Breast epithelium (tissue), 4 donors: ENCODE measurements at places on chromosomes 7 and 10. TPM values are rescaled to one million over a fixed set of nuclear protein-coding genes. Genes with fewer than 3 reads are reported as not detected.
A peak's percentile ranks its signal among the peaks of the same experiment; 100 is the strongest.

ZNF736 gene
- total RNA-seq: 32.5 TPM

TDRD1 gene
- under 0.01 TPM for total RNA-seq

DNA sequence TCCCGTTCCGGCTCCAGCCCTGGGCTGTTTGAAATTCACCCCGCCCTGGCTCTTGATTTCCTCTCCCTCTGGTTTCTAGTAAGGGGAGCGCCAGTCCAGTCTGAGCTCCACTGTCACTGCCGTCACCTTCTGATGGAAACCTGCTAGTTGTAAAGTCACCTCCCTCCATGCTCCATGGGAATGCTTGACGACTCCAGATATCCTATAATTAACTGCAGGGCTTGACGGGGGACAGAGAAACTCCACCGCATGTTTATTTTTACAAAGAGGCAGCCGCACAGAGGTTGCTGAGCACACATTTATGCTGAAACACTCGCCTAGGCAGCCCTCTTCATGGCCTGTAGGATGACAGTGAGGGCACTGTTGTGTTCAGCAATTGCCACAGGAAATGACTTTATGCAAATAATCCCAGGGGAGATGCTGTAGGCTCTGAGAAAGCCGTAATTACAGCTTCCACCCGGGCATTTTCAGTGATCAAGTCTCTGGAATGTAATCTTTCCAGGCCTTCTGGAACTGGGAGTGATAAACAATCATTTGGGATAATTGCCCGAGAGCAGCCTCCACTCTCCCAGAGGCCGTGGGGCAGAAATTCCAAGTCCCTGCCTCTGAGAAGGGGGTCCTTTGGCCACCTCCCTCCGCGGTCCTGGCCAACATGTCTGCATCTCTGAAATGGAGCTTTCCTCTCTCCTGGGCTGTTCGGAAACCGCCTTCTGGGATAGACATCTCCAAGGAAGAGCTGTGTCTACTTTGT, 300.5 kb downstream of the KLF6 start:
- no peak for DNase-seq

- DNase-seq: no peak
Observed at GRCh38 chr10:88207121-88207546, 343.7 kb downstream of the PTEN start.

DNA sequence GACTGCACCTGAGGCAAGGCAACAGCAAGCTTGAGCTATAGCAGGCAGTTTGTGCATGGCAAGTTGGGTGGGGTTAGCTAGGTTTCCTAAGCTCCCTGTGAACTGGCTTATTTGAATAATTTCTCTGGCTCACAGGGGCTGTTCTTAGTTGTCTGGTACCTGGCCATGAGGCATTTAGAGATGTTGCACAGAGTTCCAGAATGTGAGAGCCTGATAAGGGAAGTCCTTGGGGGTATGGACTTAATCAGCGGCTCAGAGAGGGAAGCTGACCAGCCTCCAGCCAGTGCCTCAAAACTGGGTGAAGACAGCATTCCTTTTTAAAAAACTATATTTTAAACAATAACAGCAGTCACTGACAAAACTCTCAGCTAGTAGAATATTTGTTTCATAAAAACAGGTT, 307.4 kb downstream of the FZD1 start:
- no peak for DNase-seq

DNA sequence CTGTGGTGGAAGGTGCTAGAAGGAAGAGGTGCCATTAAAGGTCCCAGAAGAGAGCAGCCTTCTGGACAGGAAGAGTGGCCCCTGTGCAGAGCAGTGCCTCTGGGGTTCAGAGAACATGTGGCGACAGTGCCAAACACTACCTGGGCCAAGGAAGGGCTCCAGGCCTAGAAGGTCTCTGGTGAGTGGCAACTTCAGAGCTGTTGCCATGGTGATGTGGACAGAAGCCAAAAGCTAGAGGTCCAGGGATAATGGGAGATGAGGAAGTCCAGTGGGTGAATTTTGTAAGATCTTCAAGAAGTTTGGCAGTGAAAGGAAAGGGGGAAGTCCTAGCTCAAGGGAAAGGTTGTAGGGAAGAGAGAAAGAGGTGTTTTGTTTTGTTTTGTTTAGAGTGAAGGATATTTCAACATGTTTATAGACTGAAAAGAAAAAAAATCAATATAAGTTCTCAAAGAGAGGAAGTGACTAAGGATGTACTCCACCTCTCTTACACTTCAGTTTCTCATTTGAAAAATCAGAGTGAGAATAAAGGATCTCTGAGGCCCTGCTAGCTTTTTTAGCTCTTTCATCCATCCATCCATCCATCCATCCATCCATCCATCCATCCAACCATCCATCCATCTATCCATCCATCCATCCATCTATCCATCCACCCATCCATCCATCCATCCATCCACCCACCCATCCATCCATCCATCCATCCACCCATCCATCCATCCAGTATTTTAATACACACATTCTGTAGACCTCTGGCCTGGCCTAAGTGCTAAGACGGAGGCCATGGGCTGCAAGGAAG, 77.1 kb upstream of the DUSP5 start:
- peak; percentile 77 for DNase-seq
